ENCODE measurements at places on chromosomes 4 and X. TPM values are rescaled to one million over a fixed set of nuclear protein-coding genes. Genes with fewer than 3 reads are reported as not detected.

DNA sequence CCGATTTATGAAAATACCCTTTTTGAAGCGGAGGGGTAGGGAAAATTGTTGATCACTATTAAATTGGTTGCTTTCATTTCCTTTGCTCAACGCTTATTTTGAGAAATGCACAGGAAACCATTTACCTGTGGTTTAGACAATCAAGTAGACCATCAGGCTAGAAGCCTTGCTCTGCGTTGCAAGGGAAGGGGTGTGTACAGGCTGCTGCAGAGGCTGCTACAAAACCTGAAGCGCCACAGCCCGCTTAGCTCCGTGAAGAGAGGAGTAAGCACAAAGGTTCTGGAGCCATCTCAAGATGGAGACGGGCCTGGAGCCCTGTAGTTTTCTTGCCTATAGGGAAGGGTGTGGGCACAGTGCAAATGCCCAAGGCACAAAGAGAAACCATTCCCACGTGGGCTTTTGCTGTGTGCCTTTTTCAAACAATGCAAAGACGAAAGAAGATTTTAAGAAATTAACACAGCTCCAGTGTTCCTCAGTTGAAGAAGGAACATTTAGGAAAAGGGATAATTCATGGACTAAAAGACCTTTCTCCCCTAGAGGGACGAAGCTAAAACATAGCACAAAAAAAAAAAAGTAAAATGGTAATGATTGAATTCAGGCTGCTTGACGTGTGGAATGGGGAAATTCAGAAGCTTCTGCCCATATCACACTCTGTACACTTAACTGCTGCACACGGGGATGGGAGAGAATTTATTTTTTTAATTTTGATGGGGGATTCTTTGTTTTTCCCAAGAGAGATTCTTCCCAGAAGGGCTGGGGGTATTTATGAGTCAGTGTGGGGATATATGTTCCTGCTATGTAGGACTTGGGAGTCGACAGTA, 3.5 kb downstream of the TMSB4X start:
- DNase-seq = no peak
- no peaks in the 10 kb centered on the region for H3K4me1 ChIP-seq
- H3K27ac ChIP-seq = no peak overlapping the region
- no peak overlapping the region for H3K4me3 ChIP-seq

- H3K4me1 ChIP-seq = peaks cover 22% of the 10 kb centered on the region
- H3K4me3 ChIP-seq = no peak overlapping the region
- DNase-seq = no peak
- H3K36me3 ChIP-seq = no peaks in the 10 kb centered on the region
These were observed 30.2 kb upstream of the ELF2 start for GRCh38 chr4:139207247-139207646.

DNA sequence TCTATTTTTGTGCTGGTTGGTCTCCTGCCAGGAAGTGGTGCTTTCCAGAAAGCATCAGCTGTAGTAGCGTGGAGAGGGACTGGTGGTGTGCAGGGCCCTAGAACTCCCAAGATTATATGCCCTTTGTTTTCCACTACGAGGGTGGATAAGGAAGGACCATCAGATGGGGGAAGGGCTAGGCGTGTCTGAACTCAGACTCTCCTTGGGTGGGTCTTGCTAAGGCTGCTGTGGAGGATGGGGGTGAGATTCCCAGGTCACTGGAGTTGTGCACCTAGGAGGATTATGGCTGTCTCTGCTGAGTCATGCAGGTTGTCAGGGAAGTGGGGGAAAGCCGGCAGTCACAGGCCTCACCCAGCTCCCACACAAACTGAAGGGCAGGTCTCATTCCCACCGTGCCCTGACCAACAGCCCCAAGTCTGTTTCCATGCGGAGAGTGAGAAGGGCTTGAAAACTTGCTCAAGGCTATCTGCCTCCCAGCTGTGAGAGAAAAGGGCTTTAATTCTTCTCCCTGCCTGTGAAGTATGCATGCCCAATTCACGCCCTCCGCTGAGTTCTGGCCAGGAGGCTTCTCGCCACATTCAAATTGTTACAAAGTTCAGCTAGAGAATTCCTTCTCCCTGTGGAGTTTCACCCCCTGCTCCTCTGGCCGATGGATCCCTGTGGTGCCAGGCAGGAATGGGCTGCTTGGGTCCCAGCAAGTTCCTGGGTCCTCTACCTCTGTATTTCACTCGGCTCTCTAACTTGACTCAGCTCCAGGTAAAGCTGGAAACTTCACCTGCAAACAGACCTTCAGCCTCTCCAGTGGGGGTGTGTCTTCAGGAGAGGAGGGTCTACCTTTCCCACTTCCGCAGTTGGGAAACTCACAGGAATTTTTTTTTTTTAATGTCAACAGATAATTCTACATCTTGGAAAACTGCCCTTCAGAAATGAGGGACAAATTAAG, 7.7 kb upstream of the CSTF2 start:
- no peaks in the 10 kb centered on the region for H3K27me3 ChIP-seq
- peaks cover 7% of the 10 kb centered on the region for H3K4me1 ChIP-seq
- H3K36me3 ChIP-seq = no peaks in the 10 kb centered on the region
- DNase-seq = no peak
- no peak overlapping the region for H3K4me3 ChIP-seq

DNA sequence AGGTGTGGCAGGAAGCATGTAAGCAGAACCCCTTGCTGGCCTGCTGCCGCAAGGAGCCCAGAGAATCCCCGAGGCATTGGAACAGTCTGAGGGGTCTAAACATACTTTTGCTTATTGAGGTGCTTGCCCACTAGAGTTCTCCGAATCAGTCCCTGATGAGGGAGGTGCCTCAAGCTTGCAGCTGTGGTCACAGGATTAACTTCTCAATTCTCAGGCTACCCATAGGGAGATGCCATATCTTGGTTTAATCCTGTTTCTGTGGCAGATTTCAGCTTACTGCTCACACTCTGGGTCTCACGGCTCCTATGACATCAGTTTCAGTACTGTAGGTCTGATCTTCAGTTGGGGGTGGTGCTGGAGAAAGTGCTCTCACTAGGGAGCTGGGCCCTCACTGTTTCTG, 39.9 kb downstream of the CCNG2 start:
- H3K27ac ChIP-seq = no peak overlapping the region
- H3K4me3 ChIP-seq = no peak overlapping the region

Gene ATOH1
- not detected for total RNA-seq

DNA sequence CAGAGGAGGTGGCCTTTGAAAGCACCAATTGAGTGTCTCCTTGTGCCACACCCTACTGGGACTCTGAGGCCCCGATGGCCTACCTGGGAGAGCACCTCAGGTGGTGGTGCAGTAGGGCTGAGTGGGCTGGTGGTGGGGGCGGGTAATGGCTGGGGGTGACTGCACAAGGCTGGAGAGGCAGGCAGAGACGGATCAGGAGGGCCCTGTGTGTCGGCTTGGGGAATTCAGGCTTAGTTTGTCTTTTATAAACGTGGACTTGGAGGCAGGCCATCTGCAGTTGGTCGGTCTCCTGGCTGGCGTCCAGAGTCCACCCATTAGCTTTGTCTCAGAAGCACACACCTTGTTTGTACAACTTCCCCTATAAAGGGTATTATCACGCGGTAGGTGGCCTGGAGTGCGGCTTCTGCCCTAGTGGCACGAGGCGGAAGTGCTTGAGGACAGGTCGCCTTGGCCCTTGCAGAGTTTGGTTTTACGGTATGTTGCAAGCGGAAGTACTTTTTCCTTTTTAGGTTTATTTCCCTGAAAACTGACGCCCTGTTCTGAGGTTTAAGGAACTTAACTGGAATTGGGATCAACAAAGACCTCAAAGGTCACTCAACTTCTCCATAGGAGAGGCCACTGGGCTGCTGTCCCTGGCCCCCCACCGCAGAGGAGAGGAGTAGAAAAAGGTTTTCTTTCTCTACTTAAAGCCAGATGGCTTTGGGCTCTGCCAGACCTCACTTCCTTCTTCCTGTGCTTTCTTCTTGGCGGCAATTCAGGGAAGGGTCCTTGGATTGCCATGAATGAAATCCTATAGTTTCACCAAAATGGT, 8.0 kb downstream of the TBC1D14 start:
- peaks cover 79% of the 10 kb centered on the region for H3K4me1 ChIP-seq
- H3K36me3 ChIP-seq = no peaks in the 10 kb centered on the region
- H3K27ac ChIP-seq = peak overlapping the region; percentile 75
- H3K4me3 ChIP-seq = 0 out of 2 replicates have a peak overlapping the region, but pooled peaks have one; percentile 2
- no peaks in the 10 kb centered on the region for H3K27me3 ChIP-seq

GRCh38 chr4:93994175-93994994, 165.8 kb downstream of the ATOH1 start:
- no peak overlapping the region for H3K27ac ChIP-seq
- DNase-seq = no peak
- no peaks in the 10 kb centered on the region for H3K4me1 ChIP-seq

GRCh38 chr4:122992057-122992456, 69.7 kb upstream of the NUDT6 start:
- no peak for DNase-seq
- H3K27me3 ChIP-seq = no peaks in the 10 kb centered on the region
- no peak overlapping the region for H3K27ac ChIP-seq
- H3K36me3 ChIP-seq = no peaks in the 10 kb centered on the region
- no peaks in the 10 kb centered on the region for H3K4me1 ChIP-seq

Gene CXCL11
- total RNA-seq = not detected

Gene PSAPL1
- total RNA-seq = 0.02 TPM

GRCh38 chrX:30941898-30942297, 52.8 kb upstream of the TAB3 start:
- H3K4me1 ChIP-seq = 0 out of 2 replicates have a peak, but pooled peaks cover 9% of the 10 kb centered on the region
- no peaks in the 10 kb centered on the region for H3K27me3 ChIP-seq
- no peak overlapping the region for H3K4me3 ChIP-seq
- no peak for DNase-seq

DNA sequence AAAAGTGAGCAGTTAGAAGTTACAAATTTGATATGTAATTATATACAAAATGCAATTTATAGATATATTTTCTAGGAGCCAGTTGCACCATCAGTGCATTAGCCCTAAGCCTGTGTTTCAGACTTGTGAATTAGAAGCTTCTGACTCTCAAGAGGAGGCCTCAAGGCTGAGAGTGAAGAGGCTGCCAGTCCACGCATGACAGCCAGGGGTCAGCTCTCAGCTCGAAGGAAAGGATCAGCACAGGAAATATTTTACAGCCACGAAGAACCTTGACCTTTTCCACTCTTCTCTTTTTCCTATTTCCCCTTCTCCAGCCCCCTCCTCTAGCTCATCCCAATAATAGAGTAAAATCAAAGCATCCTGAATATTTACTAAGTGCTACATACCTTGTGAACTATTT, 642.4 kb downstream of the TRIML1 start:
- H3K27me3 ChIP-seq = no peaks in the 10 kb centered on the region
- no peak overlapping the region for H3K4me3 ChIP-seq
- H3K4me1 ChIP-seq = no peaks in the 10 kb centered on the region
- H3K27ac ChIP-seq = no peak overlapping the region
- H3K36me3 ChIP-seq = no peaks in the 10 kb centered on the region

GRCh38 chr4:41510179-41510578, 27.8 kb upstream of the LIMCH1 start:
- no peaks in the 10 kb centered on the region for H3K27me3 ChIP-seq
- H3K4me1 ChIP-seq = no peaks in the 10 kb centered on the region
- H3K27ac ChIP-seq = no peak overlapping the region
- no peaks in the 10 kb centered on the region for H3K36me3 ChIP-seq

DNA sequence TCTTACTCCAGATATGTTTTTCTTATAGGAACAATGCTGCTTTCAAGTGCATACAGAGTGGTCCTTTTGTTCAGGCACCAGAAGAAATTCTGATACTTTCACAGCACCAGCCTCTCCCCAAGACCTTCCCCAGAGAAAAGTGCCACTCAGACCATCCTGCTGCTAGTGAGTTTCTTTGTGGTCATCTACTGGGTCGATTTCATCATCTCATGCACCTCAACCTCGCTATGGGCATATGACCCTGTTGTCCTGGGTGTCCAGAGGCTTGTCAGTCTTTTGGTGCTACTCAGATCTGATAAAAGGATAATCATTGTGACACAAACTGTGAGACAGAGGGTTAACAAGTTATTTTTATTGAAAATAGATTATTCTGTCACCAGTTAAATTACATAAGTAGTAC, 39.5 kb downstream of the WDR13 start:
- H3K4me3 ChIP-seq = no peak overlapping the region
- no peak for DNase-seq
- H3K36me3 ChIP-seq = no peaks in the 10 kb centered on the region
- H3K4me1 ChIP-seq = peaks cover 6% of the 10 kb centered on the region
- no peaks in the 10 kb centered on the region for H3K27me3 ChIP-seq

DNA sequence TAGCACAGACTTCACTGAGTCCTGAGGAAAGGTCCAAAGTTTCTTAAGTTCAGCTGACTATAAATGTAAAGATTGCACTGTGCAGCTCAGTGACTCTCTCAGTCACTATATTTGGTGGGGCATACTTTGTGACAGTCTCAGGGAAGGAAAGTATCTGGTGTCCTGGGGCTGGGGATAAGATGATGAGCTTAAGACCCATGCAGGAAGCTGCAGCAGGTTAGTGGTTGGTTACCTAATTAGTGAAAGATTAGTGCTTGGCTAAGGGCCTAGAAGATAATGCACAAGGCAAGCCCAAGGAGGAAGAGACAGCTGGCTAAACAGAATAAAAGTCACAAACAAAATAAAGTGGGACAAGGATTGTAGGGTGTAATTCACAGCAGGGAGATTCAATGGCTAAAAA, 25.4 kb upstream of the SLITRK4 start:
- H3K4me1 ChIP-seq = no peaks in the 10 kb centered on the region
- no peak overlapping the region for H3K27ac ChIP-seq
- no peak overlapping the region for H3K4me3 ChIP-seq
- H3K36me3 ChIP-seq = no peaks in the 10 kb centered on the region
- DNase-seq = no peak
- H3K27me3 ChIP-seq = no peaks in the 10 kb centered on the region

Gene MAGEA8
- not detected for total RNA-seq

DNA sequence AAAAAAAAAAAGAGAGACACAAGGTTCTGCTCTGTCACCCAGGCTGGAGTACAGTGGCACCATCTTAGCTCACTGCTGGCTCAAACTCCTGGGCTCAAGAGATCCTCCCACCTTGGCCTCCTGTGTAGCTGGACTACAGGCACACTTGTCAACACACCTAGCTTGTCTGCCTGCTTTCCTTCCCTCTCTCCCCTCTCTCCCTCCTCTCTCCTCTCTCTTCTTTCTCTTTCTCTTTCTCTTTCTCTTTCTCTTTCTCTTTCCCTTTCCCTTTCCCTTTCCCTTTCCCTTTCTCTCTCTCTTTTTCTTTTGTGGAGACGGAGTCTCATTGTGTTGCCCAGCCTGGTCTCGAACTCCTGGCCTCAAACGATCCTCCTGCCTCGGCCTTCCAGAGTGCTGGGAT, 132.1 kb downstream of the DIPK2B start:
- H3K27ac ChIP-seq = no peak overlapping the region
- H3K27me3 ChIP-seq = no peaks in the 10 kb centered on the region
- H3K4me1 ChIP-seq = no peaks in the 10 kb centered on the region
- no peak for DNase-seq
- no peak overlapping the region for H3K4me3 ChIP-seq

Gene EDNRA
- total RNA-seq = not detected

- no peak overlapping the region for H3K4me3 ChIP-seq
- H3K4me1 ChIP-seq = peaks cover 17% of the 10 kb centered on the region
- H3K36me3 ChIP-seq = peaks cover 9% of the 10 kb centered on the region
These were observed 88.8 kb downstream of the DGKK start for GRCh38 chrX:50381729-50382415.

GRCh38 chr4:86967073-86967472, 32.3 kb downstream of the AFF1 start:
- no peak overlapping the region for H3K4me3 ChIP-seq
- H3K4me1 ChIP-seq = peaks cover 38% of the 10 kb centered on the region
- no peak for DNase-seq
- H3K27ac ChIP-seq = no peak overlapping the region

- H3K27ac ChIP-seq = no peak overlapping the region
- H3K27me3 ChIP-seq = no peaks in the 10 kb centered on the region
- no peak overlapping the region for H3K4me3 ChIP-seq
- no peak for DNase-seq
- H3K36me3 ChIP-seq = no peaks in the 10 kb centered on the region
- H3K4me1 ChIP-seq = peaks cover 10% of the 10 kb centered on the region
These were observed 7.4 kb upstream of the SMS start for GRCh38 chrX:21933077-21933476.
